ENCODE measurements at places on chromosomes 3 and 15. TPM values are rescaled to one million over a fixed set of nuclear protein-coding genes. Genes with fewer than 3 reads are reported as not detected.

DNA sequence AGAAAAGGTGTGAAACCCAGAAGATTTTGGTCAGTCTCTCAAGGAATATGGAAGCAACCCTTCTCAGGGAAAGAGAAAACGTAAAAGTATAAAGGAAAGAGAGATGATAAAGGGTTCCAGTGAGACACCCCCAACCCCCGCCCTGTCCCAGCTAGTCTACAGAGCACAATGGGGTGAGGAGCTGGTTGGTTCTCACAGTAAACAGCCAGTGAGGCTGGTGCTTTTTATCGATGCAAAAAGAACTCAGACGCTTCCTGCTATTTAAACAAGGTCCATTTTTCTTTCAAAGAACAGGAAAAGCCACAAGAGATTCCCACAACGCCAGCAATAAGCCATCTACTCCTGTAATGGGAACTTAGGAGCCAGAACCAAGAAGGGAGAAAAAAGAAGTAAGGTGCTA is 65.9 kb downstream of the CHAC1 start:
- H3K36me3 ChIP-seq = peaks cover 12% of the 10 kb centered on the region
- H3K4me3 ChIP-seq = no peak overlapping the region
- H3K27me3 ChIP-seq = no peaks in the 10 kb centered on the region
- no peak overlapping the region for H3K27ac ChIP-seq
- H3K4me1 ChIP-seq = no peaks in the 10 kb centered on the region
- no peak for DNase-seq

DNA sequence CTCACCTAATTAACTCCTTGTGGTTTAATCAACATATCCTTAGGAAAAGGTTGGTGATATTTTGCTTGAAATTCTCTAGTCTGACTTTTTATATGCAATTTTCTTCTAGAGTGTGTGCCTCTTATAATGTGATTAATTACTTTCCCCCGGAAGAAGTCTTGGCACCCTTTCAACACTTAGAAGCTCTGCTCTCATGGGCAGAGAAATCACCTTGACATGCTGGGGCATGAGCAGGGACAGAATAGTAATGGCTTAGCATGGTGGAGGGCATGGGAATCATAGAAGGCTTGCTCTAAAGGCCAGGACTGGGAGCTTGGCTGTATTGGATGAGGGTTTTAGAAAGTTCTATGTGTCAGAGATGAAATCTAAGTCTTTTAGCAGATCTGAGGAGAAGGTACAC is 293.5 kb downstream of the AGBL1 start:
- no peak overlapping the region for H3K4me3 ChIP-seq
- no peaks in the 10 kb centered on the region for H3K27me3 ChIP-seq
- no peak for DNase-seq
- no peaks in the 10 kb centered on the region for H3K4me1 ChIP-seq
- no peak overlapping the region for H3K27ac ChIP-seq
- H3K36me3 ChIP-seq = no peaks in the 10 kb centered on the region

The SLC22A14 gene
- total RNA-seq = 0.22 TPM

DNA sequence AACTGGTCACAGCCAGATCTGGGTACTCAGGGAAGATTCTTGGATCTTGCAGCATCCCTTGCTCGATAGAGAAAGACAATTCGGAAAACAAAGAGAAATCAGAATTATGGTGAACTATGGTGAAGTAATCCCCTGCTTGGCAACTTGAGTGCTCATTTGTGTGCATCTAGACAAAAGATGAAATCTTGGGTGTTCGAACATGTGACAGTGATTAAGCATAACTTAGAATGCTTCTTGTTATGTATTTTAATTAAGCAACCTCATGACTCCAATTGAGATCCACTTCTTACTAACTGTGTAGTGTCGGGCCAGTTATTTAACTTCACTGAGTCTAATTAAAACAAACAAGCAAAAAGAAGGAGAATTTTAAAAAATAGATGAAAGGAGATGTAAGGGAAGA is 56.5 kb downstream of the ZNF385D start:
- H3K36me3 ChIP-seq = no peaks in the 10 kb centered on the region
- DNase-seq = no peak
- no peaks in the 10 kb centered on the region for H3K4me1 ChIP-seq
- H3K27ac ChIP-seq = no peak overlapping the region
- H3K27me3 ChIP-seq = no peaks in the 10 kb centered on the region

GRCh38 chr3:50660386-50660785 is 14.3 kb upstream of the DOCK3 start:
- no peaks in the 10 kb centered on the region for H3K36me3 ChIP-seq
- no peak for DNase-seq
- H3K27ac ChIP-seq = no peak overlapping the region
- H3K4me1 ChIP-seq = peaks cover 12% of the 10 kb centered on the region
- no peaks in the 10 kb centered on the region for H3K27me3 ChIP-seq
- H3K4me3 ChIP-seq = no peak overlapping the region

DNA sequence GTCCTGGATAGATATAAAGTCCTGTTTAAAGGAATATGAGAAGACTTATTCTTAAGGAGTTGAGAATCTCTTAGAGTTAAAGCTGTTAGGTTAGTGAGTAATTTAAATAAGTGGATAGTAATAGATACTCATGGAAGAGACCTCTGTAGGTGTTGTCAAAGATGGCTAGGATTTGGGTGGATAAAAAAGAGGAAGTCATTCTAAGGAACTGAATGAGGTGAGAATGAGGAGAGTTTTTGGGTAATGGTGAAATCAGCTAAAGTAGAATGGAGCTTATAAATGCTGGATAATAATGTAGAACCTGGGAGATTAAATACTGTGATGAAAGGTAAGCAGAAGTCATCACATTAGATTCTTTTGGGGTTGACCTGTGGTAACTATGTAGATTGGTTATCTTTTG is 8.1 kb downstream of the ARIH1 start:
- DNase-seq = no peak
- H3K36me3 ChIP-seq = peaks cover 19% of the 10 kb centered on the region
- H3K27me3 ChIP-seq = no peaks in the 10 kb centered on the region
- no peaks in the 10 kb centered on the region for H3K4me1 ChIP-seq
- H3K27ac ChIP-seq = no peak overlapping the region

The COL8A1 gene
- 0.07 TPM for total RNA-seq

- no peak for DNase-seq
- no peak overlapping the region for H3K27ac ChIP-seq
- no peak overlapping the region for H3K4me3 ChIP-seq
- H3K27me3 ChIP-seq = no peaks in the 10 kb centered on the region
- no peaks in the 10 kb centered on the region for H3K36me3 ChIP-seq
These were observed 140.5 kb downstream of the DNAJB8 start for GRCh38 chr3:128326051-128326823.

DNA sequence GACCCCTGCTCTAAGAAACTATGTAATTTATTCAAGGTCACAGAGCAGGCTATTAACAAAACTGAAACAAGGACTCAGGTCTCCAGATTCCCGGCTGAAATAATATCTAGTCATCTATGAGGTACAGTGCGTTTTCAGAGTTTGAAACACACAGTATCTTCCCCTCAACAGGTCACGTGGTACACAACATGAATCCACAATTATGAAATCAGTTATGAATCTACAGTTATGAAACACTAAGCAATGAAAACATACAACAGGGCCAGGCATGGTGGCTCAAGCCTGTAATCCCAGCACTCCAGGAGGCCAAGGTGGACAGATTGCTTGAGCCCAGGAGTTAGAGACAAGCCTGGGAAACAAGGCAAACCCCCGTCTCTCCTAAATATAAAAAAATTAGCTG is 72.7 kb downstream of the FSIP1 start:
- no peaks in the 10 kb centered on the region for H3K4me1 ChIP-seq
- no peak overlapping the region for H3K27ac ChIP-seq
- DNase-seq = no peak
- no peak overlapping the region for H3K4me3 ChIP-seq

DNA sequence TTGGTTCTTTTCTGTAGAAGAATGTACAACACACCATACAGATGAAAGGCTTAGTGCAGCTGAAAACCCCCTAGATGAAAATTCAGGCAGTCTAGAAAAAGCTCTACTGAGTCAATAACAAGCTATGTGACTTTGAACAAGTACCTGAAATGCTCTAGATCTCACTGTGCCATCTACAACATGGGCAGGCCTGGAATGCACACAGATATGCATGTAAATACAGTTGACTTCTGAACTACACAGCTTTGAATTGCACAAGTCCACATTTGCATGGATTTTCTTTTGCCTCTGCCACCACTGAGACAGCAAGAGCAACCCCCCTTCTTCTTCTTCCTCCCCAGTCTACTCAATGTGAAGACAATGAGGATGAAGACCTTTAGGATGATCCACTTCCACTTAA is 98.4 kb downstream of the CNTN3 start:
- DNase-seq = no peak
- no peak overlapping the region for H3K4me3 ChIP-seq
- no peaks in the 10 kb centered on the region for H3K4me1 ChIP-seq

The CD80 gene
- not detected for total RNA-seq

The NPAP1 gene
- not detected for total RNA-seq

- no peak overlapping the region for H3K27ac ChIP-seq
- H3K4me1 ChIP-seq = 0 out of 2 replicates have a peak, but pooled peaks cover 4% of the 10 kb centered on the region
- no peaks in the 10 kb centered on the region for H3K36me3 ChIP-seq
- no peak for DNase-seq
These were observed 263.2 kb downstream of the XXYLT1 start for GRCh38 chr3:195007766-195008165.

DNA sequence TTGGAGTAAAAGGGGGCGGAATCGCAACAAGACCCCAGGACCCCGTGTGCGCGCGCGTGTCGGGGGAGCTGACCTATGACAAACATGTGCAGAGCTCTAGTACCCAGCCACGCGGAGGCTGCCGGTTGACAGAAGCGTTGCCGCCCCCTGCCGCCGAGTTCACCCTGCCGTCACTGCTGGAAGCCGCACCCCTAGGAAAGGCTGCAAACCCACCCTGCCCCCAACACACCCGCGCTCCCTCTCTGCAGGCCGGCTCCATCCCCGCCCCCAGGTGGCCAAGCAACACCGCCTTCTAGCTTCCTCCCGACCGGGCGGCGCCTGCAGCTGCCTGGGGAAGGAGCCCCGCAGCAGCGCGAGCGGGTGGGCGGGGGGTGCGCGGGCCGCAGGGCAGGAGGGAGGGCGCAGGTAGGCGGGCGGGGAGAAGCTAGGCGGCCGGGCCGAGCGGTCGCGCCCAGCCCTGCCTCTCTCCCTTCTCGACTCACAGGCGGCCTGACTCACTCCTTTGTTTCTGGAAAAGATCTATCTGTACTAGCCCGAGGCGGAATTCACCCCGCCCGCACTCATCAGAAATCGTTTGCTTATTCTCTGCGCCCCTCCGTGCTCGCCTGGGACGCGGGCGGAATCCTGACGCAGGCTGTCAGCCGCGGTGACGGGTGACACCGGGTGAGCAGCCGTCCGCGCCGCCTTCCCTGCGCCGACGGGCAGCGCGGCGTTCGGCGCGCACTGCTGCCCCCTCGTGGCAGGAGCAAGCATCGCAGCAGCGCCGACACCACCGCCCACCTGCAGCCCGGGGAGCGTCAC is 160.8 kb downstream of the GAP43 start:
- peak overlapping the region; percentile 56 for H3K27ac ChIP-seq
- no peaks in the 10 kb centered on the region for H3K27me3 ChIP-seq
- H3K4me1 ChIP-seq = peaks cover 13% of the 10 kb centered on the region
- peak overlapping the region; percentile 44 for H3K4me3 ChIP-seq
- H3K36me3 ChIP-seq = no peaks in the 10 kb centered on the region

GRCh38 chr3:25844891-25845290 is 55.0 kb downstream of the OXSM start:
- H3K4me1 ChIP-seq = no peaks in the 10 kb centered on the region
- no peaks in the 10 kb centered on the region for H3K36me3 ChIP-seq
- H3K27me3 ChIP-seq = no peaks in the 10 kb centered on the region
- DNase-seq = no peak

DNA sequence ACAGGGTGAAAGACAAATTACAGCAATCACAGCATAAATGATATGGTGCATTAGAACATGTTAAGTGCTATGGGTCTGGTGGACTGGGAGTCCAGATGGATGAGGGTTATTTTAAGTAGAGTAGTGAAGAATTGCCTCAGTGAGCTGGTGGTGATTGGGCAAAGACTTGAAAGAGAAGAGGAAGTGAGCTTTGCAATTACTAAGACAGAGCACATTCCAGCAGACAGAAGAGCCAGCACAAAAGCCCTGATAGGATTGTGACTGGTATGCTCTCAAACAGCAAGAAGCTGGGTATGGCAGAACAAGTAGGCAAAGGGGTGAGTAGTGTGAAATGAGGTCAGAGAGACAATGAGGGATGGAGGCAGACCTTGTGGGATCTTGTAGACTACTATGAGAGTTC is 2.1 kb upstream of the ACKR4 start:
- no peak for DNase-seq
- no peak overlapping the region for H3K27ac ChIP-seq
- no peak overlapping the region for H3K4me3 ChIP-seq
- no peaks in the 10 kb centered on the region for H3K27me3 ChIP-seq
- no peaks in the 10 kb centered on the region for H3K36me3 ChIP-seq
- H3K4me1 ChIP-seq = no peaks in the 10 kb centered on the region

The FANCD2OS gene
- not detected for total RNA-seq

DNA sequence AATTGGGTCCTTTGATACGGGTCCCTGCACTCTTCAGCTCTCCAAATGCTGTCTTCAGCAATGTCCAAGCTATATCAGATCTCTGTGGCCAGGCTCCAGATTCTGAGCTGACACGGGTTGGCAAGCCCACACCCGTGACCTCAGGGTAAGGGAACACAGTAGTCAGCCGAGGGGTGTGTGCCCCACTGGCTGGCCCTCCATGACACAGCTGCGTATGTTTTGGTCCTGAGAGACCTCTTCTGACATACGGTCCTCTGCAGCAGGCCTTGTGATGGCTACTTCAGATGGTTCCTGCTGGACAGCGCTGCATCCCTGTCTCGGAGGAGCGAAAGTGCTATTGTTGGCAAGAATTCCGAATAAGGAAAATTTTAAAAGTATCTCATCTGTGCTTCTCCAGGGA is 85.2 kb upstream of the ADAMTS17 start:
- DNase-seq = no peak
- H3K36me3 ChIP-seq = no peaks in the 10 kb centered on the region
- H3K27ac ChIP-seq = no peak overlapping the region
- no peaks in the 10 kb centered on the region for H3K4me1 ChIP-seq
- H3K4me3 ChIP-seq = no peak overlapping the region
- H3K27me3 ChIP-seq = no peaks in the 10 kb centered on the region

All from HCT116 (cell line).